ENCODE measurements at places on chromosomes 4 and X.

DNA sequence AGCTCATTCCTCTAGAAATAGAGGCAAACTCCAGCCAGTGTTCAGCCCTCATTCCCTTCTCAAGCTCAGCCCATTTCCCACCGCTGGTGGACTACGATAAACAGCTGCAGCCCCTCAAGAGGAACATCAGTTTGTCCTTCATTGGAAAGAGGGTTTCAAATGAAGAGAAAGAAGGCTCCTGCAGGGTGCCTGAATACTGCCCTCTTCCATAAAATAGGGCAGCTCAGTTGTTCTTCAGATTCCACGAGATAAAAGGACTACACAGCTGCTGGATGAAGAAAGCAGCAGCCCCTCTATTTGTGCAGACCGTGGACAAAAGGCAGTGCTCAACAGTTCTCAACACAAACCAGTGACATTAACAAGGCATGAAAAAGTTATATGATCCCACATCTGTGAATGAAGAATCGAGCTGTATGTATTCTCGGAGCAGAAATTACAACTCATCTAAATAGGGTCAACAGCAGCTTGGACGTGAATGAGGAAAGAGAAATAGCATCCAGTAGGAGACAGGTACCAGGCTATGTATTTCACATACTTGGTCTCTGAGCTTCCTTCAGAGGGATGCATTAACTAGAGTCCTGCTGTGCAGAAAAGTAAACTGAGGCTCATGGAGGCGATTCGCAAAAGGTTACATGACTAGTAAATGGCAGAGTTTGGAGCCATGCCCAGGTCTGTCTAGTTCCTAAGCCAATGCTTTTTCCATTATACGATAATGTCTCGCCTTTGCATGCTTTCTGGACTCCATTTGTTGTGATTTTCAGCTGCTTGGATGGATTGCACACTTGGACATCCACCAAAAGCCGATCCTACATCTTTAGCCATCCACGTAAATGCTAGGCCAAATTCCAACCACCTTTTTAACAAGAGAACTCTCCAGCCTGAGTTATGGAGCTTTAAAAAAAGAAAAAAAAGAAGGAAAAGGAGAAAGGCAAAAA is 301.2 kb upstream of the PPARGC1A start:
- no peak for DNase-seq

DNA sequence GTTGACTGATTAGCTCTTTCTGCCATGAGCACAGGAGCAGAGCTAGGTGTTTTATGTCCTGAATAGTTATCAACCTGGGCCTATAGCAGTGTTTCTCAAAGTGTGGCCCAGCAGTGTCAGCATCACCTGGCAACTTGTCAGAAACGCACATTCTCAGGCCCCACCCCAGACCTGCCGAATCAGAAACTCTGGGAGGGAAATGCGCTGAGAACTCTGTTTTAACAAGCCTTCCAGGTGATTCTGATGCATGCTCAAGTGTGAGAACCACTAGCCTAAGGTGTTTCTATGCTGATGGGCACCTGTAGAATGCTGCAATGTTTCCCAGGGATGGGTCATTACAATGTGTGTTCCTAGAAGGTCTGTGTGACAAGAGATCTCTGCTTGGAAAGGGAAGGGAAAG is 257.5 kb downstream of the MID1IP1 start:
- no peak for DNase-seq

GRCh38 chr4:180542445-180543100 is 1700.6 kb upstream of the TENM3 start:
- DNase-seq = no peak

DNA sequence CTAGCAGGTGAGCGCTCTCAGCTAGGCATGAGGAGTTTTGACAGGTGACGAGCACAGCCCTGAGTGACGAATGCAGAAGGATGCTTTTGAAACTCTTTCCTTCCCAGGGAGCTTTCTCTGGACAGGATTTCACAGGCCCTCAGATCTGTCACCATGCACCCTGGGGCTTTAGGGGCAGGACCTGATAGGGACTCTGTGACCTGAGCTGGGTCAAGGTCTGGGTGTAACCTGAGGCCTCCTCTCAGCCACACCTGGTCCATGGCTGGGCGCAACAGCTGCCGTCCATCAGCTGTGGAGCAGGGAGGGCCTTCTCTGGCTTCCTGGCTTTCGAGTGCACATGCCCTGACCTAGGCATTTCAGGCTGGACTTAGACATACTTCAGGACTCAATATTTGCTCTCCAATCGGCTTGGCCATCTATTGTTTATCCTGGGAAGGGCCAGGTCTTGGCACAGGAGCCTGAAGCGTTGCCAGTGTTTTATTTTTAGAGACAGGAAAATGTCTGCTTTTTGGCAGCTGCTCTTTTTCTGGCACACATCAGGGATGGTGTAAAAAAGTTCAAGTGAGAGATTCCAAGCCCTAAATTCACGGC is 56.4 kb downstream of the C4orf51 start:
- no peak for DNase-seq

- DNase-seq = no peak
Observed at GRCh38 chr4:176784816-176785215, 7.9 kb downstream of the VEGFC start.

DNA sequence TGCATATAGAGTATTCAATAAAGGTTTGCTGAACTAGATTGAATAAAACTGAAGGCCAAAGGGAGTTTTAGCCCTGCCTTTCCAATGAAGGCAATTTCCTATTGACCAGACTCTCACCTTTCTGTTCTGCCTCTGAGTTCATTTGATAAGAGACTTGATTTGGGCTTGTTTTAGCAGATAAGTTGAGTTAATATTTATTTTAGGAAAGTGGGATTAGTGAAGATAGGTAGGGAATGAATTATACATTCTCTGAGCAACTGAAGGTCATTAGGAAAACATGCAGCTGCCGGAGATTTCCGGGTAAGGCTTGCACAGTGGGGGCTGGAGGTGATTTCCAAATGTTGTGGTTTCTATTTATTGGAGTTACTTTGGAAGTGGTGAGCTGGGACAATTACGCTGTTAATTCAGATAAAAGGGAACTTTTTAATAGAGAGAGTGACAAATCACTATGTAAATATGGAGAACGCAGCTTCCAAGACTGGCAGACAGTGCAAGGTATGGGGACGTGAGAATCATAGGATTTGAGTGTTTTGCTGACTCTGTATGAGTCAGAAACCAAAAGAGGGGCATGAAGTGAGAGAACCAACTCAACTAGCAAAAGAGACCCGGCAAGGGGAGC is 553.6 kb upstream of the BOD1L1 start:
- DNase-seq = no peak

DNA sequence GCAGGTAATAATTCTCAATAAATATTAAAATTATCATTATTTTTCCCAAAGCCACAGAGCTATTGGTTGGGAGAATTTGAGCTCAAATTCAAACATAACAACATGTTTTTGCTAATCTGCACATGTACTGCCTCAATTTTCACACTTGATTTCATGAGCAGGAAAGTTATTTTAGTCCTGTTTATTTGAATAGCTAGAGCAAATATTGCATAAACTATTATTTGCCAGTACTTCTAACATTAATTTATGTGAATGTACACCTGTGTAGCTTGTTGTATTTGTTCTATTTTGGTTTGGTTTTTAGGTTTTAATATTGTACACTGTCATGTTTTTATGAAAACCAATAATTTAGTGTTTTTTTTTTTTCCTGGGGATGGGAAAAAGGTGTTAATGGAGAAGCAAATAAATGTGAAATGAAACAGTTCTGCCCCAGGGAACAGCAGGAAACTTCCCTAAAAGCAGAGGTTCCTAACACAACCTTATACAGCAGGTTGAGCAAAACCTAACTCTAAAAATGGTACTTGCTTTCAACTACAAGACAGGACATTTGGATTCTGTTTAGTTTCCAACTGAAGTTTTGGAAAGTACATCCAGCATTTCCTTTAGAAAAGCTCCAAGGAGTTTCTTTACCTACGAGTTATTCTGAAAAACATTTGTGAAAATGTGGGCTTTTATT is 99.4 kb downstream of the SYNPO2 start:
- no peak for DNase-seq

DNA sequence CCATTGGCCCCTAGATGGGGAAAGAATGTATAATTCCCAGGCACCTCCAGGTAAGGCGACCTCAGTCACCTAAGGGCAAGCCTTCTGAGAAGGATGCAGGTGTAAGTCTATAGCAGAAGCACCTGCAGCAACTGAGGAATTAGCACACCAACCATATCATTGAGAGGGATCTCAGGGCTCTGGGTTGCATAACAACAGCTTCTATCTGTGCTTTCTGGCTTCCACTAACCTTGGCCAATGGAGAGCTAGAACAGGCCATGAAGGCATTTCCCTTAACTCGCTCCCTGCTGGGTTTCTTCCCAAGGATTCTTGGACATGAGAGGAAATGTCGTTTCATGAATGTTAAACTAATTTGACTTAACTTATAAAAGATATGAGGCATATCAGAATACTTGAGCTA is 177.8 kb upstream of the GK2 start:
- no peak for DNase-seq

- no peak for DNase-seq
Observed at GRCh38 chr4:145406970-145407369, 74.7 kb upstream of the SMAD1 start.

DNA sequence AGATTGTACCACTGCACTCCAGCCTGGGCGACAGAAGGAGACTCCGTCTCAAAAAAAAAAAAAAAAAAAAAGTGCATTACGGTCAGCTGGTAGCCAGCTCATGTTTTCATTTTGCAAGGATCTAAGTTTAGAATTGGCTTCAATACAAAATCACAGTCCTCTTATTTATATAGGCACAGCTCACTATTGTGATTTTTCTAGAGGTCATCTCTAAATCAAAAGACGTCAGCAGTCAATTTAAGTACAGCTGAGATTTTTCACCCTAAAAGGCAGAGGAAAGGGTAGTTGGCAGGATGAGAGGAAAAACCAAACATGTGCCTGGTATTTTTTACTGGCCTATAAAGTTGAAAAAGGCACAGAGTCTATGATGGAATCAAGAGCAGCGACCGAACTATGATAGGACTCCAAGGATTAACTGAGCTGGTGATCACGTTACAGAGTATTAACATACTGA is 30.8 kb downstream of the ASB5 start:
- no peak for DNase-seq

GRCh38 chrX:40544343-40545266 is 36.2 kb upstream of the ATP6AP2 start:
- DNase-seq = no peak

DNA sequence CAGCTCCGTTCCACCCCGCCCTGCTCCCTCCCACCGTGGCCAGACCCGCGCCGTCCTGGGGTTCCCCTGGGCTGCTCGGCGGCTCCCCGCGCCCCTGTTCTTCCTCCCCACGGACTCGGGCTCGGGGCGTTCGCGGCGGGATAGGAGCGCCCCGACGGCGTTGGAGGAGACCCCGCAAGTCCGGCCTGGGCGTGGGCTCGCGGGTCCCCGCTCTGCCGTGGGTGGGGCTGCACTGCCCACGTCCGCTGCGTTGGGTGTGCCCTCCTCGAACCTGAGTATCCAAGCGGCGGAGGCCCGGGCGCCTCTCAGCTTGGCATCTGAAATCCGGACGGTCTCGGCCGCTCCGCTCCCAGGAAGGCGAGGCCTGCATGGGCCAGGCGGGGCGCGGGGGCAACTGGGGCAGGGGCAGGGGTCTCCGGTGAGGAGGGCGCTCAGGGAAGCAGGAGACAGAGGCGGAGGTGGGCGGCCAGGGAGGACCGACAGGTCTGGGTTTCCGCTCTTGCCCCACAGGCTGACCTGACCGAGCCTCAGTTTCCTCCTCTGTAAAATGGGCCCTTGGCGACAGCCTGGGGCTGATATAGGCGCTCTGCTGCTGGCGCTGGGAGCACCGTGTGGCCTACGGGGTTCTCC is 12.0 kb upstream of the NAT8L start:
- DNase-seq = no peak

DNA sequence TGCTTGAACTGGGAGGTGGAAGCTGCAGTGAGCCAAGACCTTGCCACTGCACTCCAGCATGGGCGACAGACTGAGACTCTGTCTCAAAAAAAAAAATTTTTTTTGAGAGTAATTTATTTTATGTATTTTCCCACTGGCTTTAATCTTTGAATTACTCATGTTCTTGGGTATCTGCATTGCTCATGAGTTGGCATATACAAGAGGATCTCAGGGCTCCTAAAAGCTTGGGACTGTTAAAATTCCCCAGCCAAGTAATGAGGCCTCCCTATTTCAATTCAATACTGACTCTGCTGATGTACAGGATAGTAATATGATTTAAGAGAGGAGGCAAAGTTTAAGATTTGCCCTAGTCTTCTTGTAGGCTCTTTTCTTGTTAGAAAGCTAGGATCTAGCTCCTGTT is 6.2 kb downstream of the IL21 start:
- no peak for DNase-seq

Data from CD4-positive, alpha-beta T cell treated with Interleukin-17A for 1 hour (primary cell).